ENCODE measurements at places on chromosomes 13 and 19.

- peak; percentile 56 for DNase-seq
Measured at GRCh38 chr19:18999016-18999758, 34.1 kb downstream of the SUGP2 start.

GRCh38 chr19:37981785-37982475 lies 74.9 kb downstream of the SIPA1L3 start:
- DNase-seq: no peak

GRCh38 chr13:37490176-37490779 lies 108.3 kb downstream of the POSTN start:
- DNase-seq: no peak

- DNase-seq: no peak
Measured at GRCh38 chr13:110945928-110946570, 31.2 kb upstream of the ANKRD10 start.

DNA sequence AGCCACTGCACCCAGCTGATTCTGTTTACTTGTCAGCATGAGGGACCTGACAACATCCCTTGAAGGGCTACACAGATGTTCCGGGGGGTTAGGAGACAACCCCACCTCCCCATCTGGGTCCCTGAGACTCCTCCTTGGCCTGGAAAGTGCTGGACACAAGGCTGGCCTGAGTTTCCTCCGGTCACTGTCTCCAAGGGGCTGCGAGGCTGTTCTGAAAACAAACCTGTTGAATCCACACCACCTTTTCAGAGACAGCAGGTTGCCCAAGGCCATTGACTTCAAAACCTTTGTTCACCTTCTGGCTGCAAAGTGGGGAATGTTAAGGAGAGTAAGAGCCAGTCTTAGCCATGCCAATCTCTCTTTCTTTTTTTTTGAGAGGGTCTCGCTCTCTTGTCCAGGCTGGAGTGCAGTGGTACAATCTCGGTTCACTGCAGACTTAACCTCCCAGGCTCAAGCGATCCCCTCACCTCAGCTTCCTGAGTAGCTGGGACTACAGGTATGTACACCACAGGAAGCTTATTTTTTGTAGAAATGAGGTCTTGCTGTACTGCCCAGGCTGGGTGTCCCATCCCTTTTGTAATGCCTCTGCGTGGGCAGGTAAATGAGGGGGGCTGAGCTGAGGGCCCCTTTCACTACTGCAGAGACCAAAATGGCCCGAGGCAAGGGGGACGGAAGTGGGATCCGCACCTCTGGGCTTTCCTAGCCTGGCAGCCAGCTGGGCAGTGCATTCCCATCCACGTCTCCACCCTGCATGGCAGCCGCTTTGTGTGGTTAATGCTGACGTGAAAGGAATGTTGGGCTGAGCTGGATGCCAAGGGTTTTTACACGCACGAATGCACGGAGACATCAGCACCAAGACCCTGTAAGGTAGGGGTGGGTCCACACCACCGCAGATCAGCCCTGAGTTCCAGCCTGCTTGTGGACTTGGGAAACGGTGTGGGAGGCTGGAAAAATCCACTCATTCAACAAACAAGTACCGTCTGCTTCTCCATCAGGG lies 1.9 kb upstream of the ZNF628 start:
- no peak for DNase-seq

DNA sequence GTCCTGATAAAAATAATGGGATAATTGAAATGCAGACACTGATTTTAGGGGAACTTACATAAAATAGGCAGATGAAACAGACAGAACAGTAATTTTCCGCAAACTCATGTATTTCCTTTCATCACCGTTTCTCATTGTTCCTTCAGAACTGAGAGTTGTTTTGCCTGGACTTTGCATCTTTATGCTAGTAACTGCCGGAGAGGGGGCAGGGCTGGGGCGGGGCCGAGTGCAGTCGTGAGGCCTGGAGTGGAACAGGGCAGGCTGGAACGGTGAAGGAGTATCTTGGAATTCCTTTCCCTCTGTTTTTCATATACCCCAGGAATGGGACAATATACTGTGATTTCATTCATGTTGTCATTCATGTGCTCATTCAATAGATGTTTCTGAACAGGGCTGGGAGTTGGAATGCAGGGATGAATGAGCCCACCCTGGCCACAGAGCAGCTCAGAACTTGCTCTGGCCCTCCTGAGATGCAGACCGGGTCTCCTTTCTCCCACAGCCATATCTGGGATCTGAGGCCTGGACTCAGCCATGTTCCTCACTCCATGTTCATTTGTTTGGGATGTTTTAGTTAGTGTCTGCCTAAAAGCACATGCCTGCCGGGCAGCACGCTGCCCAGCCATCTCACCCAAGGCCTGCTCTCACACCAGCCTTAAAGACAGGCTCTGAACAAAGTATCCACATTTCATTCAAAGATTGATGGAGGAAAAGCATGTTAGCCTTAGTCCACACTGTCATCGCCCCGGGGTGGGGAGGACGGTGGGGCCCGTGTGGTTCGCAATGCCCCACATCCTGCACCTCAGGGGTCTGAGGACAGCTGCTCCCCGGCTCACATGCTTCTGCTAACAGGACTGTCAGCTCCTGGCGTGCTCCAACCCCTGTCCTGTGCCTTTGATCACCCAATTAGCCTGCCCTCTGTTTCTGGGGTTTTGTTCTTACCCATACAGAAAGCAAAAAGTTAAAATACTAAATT lies 92.9 kb downstream of the SOX1 start:
- no peak for DNase-seq

DNA sequence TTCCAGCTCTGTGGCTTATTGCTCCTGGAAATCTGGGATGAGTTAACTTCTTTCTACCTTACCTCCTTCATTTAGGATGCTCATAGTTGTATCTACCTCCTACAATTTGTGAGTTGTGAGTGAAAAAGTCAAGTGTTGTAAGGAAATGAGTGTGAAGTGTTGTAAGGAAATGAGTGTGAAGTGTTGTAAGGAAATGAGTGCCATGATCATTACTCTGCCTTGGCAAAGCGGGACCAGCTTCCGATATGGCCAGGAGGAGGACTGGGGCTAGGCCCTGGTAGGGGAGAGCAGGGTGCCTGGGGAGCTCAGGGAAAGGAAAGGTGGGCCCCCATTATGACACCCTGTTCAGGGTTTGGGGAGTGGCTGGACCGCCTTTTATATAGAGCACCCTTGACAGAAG lies 435.2 kb downstream of the FGF9 start:
- no peak for DNase-seq

- peak; percentile 47 for DNase-seq
Measured at GRCh38 chr19:677201-677600, 1.0 kb downstream of the FSTL3 start.

DNA sequence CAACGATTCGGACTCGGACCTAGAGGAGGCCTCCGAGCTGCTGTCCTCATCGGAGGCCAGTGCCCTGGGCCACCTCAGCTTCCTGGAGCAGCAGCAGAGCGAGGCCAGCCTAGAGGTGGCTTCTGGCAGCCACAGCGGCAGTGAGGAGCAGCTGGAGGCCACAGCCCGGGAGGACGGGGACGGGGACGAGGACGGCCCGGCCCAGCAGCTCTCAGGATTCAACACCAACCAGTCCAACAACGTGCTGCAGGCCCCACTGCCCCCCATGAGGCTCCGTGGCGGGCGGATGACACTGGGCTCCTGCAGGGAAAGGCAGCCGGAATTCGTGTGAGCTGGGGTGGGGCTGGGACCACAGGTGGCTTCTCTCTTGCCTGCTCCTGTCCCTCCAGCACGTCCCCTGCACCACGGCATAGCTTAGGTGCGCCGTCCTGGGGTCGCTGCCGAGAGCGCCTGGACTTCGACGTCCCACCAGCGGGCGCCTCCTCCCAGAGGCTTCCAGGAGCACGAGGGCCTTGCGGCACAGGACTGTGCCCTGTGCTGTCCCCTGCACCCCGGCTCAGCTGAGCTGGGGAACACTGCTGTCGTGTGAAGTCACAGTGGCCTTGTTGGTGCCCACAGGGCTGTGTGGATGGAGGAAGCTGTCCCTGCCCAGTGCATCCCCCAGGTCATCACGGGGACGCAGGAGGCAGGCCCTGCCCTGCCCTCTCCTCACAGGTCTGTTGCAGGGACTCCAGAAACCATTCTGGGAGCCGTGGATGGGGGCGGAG lies 9.3 kb downstream of the POLR2E start:
- DNase-seq: no peak

GRCh38 chr13:22014469-22014868 lies 343.6 kb downstream of the FGF9 start:
- DNase-seq: no peak

- DNase-seq: no peak
Measured at GRCh38 chr13:79660361-79660760, 179.4 kb downstream of the NDFIP2 start.

GRCh38 chr13:24854311-24854710 lies 90.3 kb downstream of the RNF17 start:
- DNase-seq: no peak

- no peak for DNase-seq
Measured at GRCh38 chr13:91904005-91904404, 505.6 kb downstream of the GPC5 start.

- DNase-seq: no peak
Measured at GRCh38 chr13:94860981-94861407, 148.6 kb upstream of the SOX21 start.

DNA sequence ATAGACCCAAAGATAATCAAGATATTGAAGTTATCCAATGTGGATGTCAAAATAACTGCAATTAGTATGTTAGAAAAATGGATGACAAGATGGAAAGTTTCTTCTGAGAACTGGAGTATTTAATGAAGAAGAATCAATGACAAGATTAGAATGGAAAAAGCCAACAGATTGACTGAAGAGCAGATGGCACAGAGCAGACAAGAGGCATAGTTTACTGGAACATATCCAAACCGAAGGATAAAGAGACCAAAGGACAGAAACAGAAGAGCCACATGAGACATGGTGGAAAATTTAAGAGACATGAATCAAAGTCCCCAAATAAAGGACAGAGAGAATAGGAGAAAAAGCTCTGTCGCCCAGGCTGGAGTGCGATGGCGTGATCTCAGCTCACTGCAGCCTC lies 89.6 kb upstream of the RXFP2 start:
- no peak for DNase-seq

GRCh38 chr13:73399347-73400216 lies 340.8 kb downstream of the KLF5 start:
- no peak for DNase-seq

GRCh38 chr19:30886222-30886621 lies 463.0 kb downstream of the TSHZ3 start:
- DNase-seq: no peak

- no peak for DNase-seq
Measured at GRCh38 chr13:24328145-24328544, 18.8 kb downstream of the C1QTNF9 start.

DNA sequence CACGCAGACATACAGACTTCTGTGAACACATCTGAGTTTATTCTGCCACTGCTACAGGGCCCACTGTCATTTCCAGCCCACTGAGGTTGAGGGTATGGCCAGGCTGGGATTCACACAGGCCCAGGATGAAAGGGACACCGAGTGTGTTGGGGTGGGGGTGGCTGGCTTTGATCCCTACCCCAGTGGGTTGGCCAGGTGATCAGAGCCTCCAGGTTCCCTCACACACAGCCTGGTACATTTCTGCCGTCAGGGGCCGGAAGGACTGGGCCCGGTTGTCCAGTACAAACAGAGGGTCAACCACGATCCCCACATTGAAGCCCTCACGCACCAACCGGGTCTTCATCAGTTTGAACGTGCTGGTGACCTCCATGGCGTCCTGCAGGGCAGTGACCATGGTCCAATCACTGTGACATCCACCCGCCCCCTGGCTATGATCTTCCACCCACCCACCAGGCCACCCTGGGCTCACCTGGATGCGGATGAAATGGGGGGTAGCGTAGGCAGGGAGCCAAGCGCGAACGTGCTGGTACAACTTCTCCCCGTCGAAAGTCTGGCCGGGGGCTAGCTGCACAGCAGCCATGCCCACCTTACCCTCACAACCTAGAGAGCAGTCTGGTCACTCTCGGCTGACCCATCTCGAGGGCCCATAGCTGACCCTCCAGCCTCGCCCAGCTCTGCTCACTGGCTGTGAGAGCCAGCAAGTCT lies 13.3 kb downstream of the SLC27A5 start:
- DNase-seq: no peak

- DNase-seq: peak; percentile 57
Measured at GRCh38 chr19:18339723-18340122, 675 bp upstream of the PGPEP1 start.

DNA sequence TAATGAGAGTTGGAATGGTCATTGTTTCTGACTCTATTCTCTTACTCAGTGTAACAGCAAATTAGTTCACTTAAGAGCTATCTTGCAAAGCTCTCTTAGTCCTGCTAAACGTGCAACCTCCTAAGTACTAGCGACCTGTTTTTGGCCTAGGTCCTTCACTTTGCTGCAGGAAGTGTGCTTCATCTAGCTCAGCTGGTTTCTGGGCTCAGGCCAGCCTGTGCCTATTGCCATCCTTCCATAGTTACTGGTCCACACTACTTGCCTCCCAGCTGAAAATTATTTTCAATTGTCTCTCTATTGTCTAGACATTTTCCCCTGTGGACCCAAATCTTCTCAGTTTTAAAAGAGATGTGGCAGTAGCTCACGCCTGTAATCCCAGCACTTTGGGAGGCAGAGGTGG lies 561.3 kb downstream of the FGF9 start:
- DNase-seq: no peak

- no peak for DNase-seq
Measured at GRCh38 chr13:23748109-23748990, 140.8 kb downstream of the MIPEP start.

- DNase-seq: no peak
Measured at GRCh38 chr13:46295491-46296114, 83.9 kb downstream of the LRRC63 start.

DNA sequence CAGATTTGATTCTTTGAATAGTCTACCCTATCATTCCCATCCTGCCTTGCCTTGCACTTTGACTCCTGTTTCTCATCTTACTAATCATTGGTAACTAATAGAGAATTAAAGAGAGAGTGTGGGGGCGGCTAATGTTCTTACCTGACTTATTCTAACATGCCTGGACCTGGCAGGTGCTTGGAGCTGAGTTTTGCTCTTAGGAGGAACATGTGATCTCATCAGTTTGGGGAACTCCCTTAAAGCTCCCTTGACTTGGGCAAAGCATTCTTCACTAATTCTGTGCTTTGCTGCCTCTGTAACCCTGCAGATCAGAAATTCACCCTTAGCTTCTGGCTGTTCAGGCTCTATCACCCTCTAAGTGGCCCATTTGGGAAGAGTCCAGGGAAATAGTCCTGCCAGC lies 861.1 kb downstream of the GPC5 start:
- DNase-seq: no peak

DNA sequence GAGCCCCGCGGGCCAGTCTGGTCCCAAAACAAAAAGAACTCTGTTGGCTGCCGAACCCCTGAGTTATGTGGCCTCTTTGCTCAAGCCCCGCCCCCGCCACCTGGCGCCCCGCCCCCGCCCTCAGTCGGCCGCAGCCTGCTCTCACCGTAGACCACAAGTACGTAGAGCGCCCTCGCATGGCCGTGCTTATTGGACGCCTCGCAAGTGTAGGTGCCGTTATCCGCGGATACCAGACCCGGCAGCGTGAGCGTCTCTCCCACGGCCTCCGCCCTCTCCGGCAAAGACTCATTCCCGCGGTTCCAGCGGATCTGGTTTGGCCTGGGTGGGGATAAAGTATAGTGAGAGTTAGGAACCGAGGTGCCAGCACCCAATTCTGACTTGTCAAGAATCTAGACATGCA lies 5.5 kb upstream of the ZNF428 start:
- DNase-seq: no peak

All from SJCRH30 (cell line).